ENCODE measurements at places on chromosomes 5 and 9.

GRCh38 chr5:13957032-13957645, 12.7 kb upstream of the DNAH5 start:
- DNase-seq: peak; percentile 78

DNA sequence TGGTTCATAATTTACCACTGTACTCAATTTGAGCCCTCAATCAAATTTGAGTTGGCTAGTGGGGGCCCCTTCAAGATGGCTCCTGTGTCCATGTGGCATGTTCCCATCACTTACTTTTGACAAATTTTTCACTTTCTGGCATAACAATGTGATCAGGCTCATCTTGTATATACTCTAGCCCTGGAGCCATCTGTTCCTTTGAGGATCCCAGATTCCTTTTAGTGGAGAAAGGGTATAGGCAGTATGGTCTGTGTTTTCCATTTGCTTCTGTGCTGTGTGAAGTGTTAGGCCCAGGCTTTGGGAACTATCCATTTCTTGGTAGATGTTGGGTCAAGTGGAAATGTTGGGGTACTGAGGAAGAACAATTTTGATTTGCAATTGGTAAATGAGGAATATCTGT, 45.7 kb downstream of the SH3GL2 start:
- no peak for DNase-seq

GRCh38 chr5:82384034-82384750, 106.0 kb upstream of the RPS23 start:
- no peak for DNase-seq

DNA sequence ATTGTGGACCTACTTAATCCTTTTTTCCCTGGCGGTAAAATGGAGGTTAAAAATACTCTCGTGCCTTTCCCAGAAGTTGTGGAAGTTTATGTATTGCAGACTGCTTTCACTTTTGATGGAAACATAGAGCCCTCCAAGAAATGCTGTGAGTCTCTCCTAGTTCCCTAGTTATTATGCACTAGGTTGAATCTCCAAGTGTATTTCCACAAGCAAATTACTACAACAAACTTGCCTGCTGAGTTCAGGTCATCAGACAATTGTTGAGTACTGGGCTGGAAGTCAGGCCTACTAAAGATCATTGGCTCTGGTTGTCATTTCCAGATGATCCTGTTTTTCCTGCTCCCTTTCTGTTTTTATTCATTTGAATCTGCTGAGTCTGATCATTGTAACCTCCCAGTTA, 104.1 kb downstream of the CD180 start:
- DNase-seq: no peak

- no peak for DNase-seq
Measured at GRCh38 chr9:22120595-22120994, 111.5 kb upstream of the CDKN2B start.

GRCh38 chr5:172509405-172509781, 55.1 kb upstream of the SH3PXD2B start:
- DNase-seq: peak; percentile 39

GRCh38 chr5:174329738-174330137, 284.2 kb downstream of the NSG2 start:
- DNase-seq: no peak

DNA sequence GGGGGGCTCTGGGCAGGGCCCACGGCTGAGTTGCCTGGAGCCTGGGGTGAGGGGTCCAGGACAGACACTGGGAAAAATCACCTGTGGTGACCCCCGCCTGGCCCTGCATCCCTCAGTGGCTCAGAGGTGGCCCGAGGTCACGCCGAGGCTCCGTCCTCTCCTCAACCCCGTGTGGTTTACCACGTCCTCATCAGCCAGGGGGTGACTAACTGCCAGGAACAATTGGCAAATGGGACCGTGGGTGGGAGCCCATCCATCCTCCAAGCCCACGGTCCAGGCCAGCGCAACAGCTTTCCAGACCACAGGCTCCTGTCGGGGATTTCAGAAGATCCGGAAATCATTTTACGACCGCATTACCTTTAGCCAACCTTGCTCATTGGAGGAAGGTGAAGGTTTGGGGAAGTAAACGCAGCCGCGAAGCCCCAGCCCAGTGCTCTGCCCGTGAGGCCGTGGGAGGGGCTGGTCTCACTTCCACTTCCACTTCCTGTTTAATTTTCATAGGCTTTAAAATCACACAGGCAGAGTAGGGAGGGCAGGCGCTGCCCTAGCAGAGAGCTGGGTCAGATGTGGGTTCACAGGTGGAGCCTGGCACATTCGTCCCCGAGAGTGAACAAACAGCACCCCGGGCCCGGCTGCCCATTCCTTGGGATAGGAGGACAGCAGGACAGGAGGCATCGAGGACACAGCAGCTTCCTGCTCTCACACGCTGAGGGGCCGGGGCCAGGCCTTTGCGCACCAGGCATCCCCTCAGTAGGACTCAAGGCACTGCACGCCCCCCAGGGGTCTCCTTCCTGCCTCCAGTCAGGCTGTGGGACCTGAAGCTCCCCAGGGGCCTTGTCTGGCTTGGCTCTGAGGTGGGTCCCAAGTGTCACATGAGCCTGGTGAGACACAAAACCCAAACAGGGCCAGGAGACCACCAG, 19.8 kb upstream of the SLC9A3 start:
- DNase-seq: no peak

DNA sequence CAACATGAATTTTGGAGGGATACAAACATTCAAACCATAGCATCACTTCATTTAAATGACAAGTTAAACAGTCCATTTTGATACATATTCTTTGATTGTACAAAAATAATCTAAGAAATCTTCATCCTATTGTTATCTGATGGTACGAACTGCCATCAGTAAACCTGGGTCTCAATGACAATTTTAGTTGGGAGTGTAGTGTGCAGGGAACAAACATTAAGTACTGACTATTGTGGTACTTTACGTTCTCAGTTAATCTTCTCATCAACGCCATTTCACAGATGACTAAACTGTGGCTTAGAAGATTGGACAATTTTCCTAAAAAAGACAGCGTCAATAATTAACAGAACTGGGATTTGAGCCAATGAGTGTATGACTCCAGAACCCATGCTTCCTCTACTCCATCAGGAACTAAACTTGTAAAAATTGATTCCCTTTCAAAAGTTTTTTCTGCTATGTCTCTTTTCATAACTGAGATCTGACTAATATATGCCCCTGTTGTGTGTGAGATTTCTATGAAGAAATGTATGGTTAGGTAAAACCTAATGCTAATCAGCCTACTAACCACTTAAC, 21.1 kb downstream of the TNPO1 start:
- DNase-seq: peak; percentile 83

- DNase-seq: no peak
Measured at GRCh38 chr5:56168066-56168478, 65.1 kb downstream of the ANKRD55 start.

DNA sequence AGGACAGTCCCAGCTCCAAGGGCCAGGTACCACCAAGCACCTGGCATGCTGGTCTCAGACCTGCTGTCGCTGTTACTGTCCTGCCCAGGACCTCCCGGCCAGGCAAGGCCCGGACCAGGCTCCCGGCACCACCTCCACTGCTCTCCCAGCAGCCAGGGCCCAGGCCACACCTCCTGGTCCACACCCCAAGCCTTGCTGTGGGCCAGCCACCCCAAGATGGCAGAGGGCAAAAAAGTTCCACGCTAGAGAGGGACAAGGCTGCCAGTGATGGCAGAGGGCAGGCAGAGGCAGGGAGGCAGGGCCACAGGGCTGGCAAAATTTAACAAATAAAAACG, 1.1 kb downstream of the DNLZ start:
- no peak for DNase-seq

GRCh38 chr9:37678789-37679273, 28.1 kb downstream of the FRMPD1 start:
- no peak for DNase-seq

DNA sequence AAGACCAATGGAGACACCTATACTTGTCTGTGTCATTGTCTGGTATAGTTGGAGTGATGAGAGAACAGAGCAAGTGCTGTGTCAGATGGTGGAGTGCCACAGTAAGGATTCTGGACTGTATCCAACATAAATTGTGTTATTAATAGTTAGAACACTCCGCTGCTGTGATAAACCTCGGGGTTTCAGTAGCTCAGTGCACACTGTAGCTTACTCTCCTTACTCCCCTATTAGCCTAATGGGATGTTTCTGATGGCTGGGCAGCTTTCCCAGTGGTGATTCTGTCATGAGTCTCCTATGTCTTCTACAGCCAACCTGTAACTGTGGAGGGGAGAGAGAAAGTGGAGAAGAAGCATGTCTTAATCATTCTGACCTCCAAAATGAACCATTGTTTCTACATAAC, 127.6 kb upstream of the PTCH1 start:
- peak; percentile 73 for DNase-seq

GRCh38 chr9:77541055-77541454, 107.1 kb downstream of the GNA14 start:
- no peak for DNase-seq

DNA sequence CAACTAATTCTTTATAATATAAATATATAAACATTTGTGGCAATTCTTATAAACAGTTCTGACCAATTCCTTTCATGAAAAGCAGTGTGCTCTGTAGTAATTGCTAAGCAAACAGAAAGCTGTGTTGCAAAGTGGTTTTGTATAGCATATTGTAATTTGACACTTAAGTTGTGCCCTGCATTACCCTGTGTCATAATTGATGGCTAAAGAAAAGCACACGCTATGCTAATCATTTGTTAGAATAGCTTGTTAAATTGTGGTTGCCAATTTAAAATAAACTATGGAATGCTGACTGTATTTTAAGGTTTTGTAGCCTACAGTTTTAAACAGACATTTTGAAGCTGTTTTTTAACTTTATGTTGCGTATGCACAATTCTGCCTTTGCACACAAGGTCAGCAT, 140.0 kb downstream of the PBX3 start:
- no peak for DNase-seq

DNA sequence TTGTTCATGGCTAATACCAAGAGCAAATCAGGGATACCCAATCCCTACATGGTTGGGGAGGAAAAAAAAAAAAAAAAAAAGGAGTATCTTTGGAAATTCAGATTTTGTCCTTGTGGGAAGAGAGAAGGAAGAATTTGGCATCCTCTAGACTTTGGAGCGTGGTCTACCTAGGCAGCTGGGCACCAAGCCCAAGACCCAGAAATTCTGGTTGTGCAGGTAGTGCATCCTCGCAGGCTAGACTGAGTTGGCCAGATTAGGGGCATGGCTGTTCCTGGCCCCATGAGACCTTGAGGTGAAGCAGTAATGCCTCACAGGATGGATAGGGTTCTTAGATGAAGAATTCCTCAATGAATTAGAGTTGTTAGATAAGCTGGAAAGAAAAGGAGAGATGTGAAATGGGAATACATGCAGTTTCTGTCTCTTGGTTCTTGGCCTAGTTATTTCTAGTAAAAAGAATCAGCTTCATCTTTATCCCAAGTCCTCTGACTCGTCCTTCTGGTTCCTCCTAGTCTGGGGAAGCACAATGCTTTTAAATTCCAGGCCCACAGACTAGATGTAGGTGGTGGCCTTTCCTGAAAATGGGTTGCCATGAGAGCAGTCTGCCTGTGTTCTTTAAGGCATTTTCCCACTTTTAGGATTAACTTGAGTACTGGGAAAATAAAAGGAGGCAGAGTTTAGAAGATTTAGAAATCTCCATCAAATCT, 140.5 kb upstream of the RUSC2 start:
- peak; percentile 9 for DNase-seq

DNA sequence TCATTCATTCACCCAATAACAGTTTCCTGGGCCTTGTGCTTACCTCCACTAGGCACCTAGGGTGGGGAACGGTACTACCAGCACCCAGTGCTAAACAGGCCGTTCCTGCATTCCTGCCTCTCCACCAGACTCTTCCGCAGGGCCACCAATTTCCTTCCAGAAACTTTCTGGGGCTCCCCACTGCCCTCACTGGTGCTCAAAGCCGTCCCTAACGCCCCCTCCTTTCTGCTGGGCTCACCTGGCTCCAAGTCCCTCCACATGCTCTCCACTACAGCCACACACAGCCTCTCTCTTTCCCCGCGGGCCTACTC, 1.4 kb downstream of the PHF19 start:
- DNase-seq: no peak

Measured in kidney tubule cell (primary cell).